ENCODE measurements at places on chromosomes 2 and 18.

GRCh38 chr2:207230261-207231105 lies 64.7 kb upstream of the KLF7 start:
- no peak for DNase-seq

GRCh38 chr2:57278451-57278850 lies 768.2 kb upstream of the VRK2 start:
- DNase-seq, result no peak

- DNase-seq, result no peak
These were observed 3.2 kb downstream of the HOXD9 start for GRCh38 chr2:176125772-176126054.

- no peak for DNase-seq
These were observed 276.6 kb downstream of the MREG start for GRCh38 chr2:215736653-215737290.

DNA sequence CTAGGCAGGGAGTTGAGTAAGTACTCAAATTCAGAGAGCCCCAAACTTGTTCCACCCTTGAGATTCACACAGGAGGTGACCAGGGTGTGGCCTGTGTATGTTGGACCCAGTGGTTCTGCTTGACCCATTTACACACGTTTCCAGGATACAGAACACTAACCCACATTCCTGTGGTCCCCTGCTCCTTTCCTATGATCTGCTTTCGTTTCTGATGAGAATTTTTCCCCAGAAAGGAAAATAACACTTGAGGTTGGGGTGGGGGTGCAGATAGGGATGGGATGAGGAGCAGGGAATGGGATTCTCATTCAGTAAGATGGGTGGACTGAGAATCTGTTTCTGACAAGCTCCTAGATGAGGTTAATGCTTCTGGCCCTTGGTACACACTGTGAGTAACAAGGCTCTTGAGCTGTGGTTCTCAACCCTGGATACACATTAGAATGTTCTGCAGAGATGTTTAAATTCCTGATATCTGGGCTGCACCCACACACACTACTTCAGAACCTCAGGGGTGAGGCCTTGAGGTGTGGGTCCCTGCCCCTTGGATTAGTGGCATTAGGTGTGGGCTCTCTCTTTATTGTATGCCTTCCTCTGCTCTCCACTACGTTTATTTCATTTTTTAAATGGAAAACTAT lies 58.4 kb downstream of the TPGS2 start:
- DNase-seq, result no peak

DNA sequence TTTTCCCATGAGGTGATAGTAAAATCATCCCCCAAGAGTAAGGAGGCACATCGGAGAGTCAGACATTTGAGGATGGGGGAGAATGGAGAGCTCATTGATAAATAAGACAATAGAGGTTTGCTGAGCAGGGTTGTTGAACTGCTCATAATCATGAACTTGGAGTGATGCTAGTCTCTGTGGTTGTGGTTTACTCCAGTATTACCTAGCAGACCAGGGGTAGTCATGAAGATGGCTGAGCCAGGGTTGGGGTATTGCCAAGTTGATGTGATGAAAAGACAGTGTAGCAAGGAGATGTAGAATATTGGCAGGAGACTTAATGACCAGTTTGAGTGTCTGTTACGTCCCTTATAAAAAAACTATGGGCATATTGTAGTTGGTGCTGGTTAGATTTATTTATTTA lies 25.4 kb downstream of the CYBRD1 start:
- DNase-seq, result no peak

DNA sequence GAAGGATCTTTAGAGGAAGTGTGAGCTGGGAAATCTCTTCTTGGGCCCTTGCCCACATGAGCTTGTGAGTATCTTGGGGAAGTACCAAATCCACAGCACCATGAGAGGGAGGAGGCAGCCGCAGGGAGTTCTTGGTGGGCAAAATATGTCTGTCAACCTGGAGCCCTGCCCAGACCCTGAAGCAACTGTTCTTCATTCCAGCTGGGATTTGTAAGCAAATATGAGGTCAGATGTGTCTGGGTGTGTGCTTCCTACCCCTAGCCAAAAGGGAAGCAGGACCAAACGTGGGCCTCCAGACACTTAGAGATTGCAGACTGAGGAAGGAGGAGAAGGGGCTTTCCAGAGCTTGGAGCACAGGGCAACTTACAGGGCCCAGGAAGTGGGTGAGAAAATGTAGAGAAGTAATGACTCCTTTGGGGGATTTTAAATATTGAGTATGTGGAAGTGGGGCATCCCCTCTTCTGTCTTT lies 41.9 kb downstream of the TMEM247 start:
- no peak for DNase-seq

DNA sequence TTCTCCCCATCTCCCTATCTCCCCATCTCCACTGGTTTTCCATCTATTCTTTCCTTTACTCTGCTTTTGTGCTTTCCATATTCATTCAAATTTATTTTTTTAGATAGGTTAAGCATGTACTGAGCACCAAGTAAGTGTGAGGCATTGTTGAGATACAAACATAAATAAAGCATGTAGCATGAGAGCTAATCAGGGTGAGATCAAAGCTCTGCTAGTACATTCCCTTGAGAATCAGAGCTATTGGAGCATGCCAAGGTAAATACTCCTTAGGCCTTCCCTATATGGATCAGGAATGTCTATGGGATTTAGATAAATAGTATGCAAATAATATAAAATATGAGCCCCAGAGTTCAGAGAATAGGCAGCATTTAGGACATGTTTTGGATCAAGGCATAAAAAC lies 25.3 kb downstream of the BABAM2 start:
- DNase-seq, result no peak

- DNase-seq, result no peak
These were observed 123.7 kb upstream of the SMAD2 start for GRCh38 chr18:48053881-48054816.

DNA sequence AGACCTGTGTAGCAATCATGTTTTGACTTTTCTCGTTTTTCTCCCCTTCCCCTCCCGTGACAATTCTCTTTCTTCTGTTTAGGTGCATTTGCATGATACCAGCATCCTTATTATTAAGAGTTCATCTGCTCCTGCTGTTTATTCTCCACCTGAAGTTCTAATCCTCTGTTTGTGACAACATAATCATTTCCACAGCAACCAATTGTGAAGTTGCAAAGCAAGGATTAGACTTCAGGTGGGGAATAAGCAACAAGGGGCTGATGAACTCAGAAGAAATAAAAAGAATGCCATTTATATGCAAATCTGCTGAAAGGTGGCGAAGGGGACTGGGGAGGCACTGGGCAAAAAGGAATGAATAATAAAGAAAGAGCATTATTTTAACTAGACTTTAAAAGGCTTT lies 124.8 kb upstream of the LINC00305 start:
- DNase-seq, result no peak

- DNase-seq, result peak; percentile 34
These were observed 204.4 kb upstream of the RASGRP3 start for GRCh38 chr2:33272001-33272400.

DNA sequence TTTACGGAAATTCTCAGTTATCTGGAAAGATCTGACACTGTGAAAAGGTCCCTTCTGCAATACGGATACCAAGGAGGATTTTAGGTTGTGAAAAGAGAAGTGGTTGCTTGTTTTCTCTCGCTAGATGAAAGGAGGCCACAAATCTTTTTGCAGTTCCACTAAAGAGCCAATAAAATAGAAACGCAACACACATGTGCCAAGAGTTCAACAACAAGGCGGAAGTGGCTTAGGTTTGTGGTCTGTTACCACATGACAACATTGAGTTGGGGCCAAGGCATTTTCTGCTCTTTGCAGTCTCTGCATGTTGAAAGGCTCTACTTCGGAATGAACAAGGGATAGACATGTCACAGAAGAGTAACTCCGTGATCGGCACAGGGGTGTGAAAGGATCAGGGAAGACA lies 115.7 kb upstream of the OSR1 start:
- peak; percentile 4 for DNase-seq

GRCh38 chr18:75350512-75350839 lies 77.0 kb downstream of the SMIM21 start:
- no peak for DNase-seq

GRCh38 chr2:67923696-67924095 lies 139.1 kb downstream of the C1D start:
- DNase-seq, result no peak

GRCh38 chr2:47767880-47768609 lies 14.9 kb upstream of the MSH6 start:
- DNase-seq, result peak; percentile 56

- no peak for DNase-seq
These were observed 15.2 kb downstream of the SRSF7 start for GRCh38 chr2:38735999-38736320.

DNA sequence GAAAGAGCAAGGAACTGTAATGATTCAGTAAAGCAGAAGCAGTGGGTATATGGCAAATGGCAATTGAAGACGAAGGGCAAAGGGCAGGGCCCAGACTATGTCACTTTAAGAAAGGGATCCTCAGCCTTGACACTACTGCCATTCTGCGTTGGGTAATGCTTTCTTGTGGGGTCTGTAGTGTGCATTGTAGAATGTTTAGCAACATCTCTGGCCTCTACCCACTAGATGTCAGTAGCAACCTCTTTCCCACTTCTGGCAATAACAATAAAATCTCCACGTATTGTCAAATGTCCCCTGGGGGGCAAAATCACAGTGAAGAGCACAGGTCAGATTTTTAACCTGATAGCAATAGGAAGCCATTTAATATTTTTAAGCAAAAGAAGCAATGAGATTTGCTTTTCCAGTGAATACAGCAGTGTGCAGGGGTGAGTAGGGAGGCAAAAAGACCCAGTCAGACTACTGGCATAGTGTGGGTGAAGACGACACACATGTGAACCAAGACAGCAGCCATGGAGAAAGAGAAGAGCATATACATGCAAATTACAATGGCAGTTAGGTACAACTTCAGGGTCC lies 209.5 kb downstream of the DYM start:
- no peak for DNase-seq

- DNase-seq, result no peak
These were observed 15.8 kb downstream of the DYNAP start for GRCh38 chr18:54606835-54607212.

DNA sequence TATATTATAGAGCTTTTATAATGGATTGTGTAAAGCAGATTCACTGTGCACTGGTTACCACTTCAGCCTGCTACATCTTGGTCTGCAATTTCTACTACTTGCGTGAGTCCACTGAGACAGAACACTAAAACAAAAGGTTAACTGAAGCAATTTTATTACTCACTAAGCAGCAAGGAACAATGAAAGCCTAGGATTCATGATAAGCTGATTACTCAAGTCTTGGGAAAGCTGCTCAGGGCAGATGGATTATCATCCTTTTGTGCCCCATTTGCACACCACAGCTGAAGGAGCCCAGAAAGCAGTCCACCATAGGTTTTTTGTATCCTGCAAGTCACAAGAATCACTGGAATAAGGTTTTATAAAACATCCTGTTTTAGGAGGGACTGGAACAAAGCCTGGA lies 1215.2 kb upstream of the TMEFF2 start:
- no peak for DNase-seq

GRCh38 chr2:186949726-186950256 lies 100.8 kb upstream of the ZSWIM2 start:
- no peak for DNase-seq

DNA sequence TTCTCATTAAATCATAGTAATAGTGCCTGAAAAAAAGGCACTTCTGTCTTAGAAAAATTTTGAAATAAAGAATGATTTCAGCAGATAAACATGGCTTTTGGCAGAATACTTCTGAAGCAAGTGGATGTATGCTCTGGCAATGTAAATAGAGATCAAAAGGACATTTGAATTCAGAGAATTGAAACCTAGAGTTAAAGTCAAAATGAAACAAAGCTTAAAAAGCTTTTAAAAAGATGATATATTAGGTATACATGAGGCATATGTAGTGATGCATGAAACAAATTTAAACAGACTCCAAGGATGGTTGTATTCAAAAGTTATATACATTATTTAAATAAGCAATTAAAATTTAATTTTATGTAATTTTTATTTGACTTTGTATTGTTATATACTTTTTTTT lies 1344.5 kb upstream of the TMEFF2 start:
- no peak for DNase-seq

DNA sequence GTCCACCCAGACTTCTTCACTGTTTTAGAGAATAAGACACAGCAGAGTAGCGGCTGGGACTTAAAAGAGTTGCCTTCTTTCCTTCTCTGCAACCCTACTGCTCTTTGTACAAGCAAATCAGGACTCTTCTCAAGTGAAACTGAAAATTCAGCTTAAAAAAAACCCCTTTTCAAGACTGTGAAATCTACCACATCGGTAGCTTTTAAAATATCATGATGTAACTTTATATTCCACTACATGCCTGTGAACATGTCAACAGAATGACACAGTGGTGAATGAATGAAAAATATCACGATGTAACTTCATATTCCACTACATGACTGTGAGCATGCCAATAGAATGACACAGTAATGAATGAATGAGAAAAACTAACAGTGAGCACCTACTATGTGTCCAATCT lies 53.4 kb downstream of the TCF4 start:
- DNase-seq, result no peak

DNA sequence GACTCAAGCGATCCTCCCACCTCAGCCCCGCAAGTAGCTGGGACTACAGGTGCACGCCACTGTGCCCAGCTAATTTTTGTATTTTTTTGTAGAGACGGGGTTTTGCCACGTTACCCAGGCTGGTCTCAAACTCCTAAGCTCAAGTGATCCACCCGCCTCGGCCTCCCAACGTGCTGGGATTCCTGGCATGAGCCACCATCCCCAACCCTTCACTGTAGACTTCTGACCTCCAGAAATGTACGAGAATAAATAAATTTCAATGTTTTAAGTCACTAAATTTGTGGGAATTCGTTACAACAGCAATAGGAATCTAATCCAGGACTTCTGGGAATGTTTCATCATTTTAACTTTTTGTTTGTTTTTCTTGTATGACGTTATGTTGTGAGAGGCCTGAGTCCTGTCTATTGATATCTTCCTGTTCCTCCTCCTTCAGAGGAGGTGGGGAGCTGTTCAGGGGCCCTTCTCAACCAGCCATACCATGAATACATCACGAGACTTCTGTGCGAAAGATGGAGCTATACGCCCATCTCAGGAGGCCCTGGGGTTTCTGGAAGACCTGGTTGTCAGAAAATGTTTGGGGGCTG lies 40.0 kb downstream of the TEX44 start:
- DNase-seq, result no peak

DNA sequence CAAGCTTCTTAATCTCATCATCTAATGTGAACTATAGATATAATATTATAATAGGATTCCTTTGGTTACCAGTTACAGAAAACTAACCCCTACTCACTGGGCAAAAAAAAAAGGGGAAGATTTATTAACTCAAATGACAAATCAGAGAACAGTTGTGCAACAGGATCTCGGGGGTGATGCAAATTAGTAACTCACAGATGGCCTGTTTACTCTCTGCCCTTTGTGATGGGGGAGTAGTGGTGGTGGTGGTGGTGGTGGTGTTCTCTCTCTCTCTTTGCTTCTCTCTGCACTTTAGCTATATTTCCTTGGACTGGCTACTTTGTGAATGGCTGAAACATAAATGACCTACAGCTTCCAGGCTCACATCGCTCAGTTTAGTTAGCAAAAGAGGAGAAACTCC lies 59.0 kb downstream of the TMEM247 start:
- no peak for DNase-seq

DNA sequence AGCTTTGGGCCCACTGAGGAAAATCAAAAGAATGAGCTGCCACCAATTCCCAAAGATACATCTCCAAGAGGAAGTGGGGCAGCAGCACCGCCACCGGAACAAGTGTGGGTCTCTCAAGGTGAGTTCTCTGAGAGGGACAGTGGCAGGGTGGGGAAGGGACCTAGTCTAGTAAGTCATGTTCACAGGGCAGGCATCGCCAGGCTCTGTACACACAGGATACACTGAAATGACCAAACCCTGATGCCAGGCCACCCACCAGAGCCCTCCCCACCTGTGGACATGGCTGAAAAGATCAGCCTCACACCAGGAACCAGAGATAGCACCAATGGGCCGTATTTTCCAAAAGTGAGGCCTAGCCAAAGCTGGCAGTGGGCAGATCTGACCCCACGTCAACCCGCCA lies 108.2 kb upstream of the SMAD2 start:
- no peak for DNase-seq

GRCh38 chr2:159497847-159498246 lies 118.5 kb downstream of the BAZ2B start:
- no peak for DNase-seq

Data from GM12891 (cell line).